ENCODE measurements at places on chromosomes 6 and 20.

DNA sequence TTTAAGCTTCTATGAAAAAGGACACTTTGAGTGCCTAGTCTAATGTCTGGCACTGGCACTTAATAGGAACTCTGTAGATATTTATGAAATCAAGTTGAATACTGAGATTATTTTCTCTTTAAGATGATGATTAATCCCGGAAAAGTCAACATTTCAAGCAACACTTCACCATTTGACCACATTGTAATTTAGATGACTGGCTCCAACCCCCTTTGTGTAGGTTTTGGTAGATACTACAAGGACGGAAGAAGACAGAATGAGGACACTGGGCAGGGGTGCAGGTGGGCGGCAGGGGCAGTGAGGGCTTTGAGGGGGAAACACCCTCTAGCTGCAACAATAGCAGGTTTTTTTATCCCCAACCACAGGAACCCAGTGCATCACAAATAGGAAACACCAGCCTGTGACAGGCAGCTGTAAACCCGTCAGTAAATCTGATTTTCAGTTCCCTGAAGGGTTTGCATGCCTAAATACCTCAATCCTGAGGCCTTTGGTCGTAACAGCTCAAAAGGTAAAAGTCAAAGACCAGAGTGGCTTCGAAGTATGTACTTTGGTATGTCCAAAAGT, 4.6 kb downstream of the DTNBP1 start:
- no peak for DNase-seq

GRCh38 chr6:111119571-111120329, 32.4 kb downstream of the SLC16A10 start:
- DNase-seq, result no peak

GRCh38 chr6:147207351-147207750, 3.1 kb downstream of the STXBP5 start:
- DNase-seq, result no peak

- DNase-seq, result no peak
Measured at GRCh38 chr6:12336121-12336971, 46.2 kb downstream of the EDN1 start.

DNA sequence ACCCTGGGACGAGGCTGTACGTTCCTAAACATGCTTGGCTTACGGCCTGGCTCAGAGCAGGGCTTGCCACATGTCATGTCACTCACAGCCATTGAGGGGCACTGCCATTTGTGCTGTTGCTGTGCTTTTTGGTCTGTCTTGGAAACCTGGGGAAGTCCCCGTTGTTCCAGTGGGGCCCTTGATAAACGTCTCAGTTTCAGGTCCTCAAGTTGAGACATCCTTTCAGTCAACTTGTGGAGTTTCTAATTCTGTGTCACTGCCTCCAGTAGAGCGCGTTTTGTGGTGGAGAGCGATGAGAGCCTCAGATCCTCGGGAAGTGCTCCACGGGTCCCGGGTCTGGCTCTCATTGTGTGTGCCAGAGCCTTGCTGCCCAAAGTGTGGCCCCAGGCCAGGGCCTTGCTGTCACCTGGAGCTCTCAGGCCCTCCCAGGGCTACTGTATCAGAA, 43.0 kb upstream of the CCR6 start:
- no peak for DNase-seq

- no peak for DNase-seq
Measured at GRCh38 chr20:50191065-50191543, 474 bp downstream of the CEBPB start.

DNA sequence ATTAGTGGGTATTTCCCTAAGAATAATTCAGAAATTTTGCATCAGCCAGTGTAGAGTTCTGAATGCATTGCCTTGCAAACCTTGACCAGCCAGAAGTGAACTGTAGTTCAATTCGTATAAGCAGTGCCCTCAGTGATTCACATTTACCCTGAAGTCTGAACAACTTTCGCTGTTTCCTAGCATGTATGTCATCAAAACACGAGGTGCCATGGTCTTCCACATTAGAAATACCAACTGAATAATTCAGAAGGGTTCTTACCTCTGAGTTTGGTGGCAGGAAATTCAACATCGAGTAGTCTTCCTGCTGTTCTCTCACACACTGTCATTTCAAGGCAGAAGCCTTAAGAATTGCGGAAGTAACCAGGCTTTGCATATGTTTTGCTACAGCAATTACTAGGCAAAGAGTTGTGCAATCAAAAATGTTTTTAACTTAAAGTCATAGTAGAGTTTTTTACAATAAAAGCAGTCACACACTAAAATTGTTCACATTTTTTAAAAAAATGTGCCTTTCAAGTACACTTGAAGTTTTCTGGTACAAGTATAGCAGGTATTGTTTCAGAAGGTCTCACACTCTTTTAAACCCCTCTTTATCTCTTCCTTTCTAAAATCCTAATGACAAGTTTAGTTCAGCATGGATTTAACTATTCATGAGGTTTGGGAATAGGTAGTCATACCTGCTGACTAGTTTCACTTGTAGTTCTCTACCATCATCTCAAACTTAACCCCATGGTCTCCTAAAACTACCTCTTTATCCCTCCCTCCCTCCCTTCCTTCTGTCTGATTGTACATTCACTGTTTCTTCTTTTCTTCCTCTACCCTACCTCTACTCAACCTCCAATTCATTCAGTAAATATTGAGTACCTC, 118.3 kb downstream of the STXBP5 start:
- no peak for DNase-seq

GRCh38 chr6:24959319-24959718, 23.6 kb upstream of the RIPOR2 start:
- DNase-seq, result no peak

GRCh38 chr20:13105039-13105438, 96.3 kb downstream of the SPTLC3 start:
- no peak for DNase-seq

GRCh38 chr6:45038226-45038625, 289.9 kb upstream of the RUNX2 start:
- no peak for DNase-seq

DNA sequence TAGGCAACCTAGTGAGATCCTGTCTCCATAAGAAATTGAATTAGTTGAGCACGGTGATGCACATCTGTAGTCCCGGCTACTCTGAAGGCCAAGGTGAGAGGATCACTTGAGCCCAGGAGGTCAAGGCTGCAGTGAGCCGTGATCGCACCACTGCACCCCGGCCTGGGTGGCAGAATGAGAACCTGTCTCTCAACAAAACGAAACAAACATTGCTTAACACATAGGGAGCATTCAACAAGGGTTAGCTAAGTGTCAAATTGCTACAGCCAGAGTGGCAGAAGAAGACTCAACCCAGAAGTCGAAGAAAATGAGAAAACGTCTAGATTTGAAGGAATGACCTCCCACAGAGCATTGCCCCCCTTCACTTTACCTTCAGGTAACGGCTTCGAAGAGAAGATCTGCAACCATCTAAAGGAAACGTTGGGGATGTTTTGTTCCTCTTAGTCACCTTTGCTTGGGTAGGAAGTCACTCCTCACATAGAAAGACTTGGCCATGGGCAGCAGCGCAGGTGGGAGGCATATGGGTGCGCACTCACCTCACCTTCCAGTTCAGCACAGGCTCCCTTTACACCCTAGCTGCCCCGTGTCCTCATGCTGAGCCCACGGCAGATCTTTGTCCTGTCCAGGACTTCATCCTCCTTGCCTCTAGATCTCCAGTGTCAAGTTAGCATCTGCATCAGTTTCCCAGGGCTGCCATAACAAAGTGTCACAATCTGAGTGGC, 63.7 kb upstream of the SHLD1 start:
- DNase-seq, result no peak

DNA sequence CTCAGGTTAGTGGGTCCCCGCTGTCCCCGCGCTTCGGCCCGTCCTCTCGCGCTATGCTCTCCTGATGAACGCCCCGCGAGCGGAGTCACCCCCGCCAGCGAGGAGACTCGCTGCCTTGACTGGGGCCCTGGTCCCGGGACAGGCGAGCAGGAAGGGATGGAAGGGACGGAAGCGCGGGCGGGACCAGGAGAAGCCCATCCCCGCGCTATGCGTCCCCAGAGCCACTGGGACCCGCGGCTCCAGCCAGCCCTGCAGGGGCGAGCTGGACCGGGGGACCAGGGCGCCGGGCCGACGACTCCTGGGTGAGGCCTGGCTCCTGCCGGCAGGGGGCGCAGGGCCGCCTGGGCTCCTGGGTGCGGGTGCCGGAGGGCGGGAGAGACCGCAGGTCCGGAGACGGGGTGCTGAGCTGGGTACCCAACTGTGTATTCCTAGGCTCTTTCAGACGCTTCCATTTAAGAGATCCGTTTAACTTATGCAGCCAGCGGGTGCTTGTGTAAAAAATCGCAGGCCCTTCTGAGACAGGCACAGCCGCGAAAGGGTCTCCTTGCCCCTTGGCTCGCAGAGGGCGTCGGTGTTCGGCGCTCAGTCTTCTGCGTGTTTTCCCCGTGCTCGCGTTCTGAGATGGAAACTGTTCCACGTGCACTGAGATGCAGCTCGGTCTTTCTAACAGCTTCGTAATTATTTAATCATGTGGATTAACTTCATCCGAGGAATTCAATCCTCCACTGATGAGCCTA, 580 bp upstream of the SYCP2 start:
- no peak for DNase-seq

DNA sequence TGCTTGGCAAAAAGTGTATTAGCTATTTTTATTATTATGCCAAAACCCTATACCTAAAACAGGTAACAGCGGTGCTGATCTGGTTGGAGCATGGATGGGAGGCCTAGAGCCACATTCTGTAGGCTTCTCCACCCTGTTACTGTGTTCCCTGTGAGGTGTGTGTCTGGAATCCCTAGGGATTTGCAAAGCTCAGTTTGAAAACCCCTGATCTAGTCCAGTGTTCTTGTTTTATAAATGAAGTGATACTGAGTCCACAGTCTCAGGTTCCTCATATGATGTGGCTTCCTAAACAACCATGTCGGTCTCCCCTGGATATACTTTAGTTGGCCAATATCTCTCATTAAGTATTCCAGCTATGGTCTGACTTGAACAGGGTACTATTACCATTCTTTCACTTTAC, 16.3 kb downstream of the ACSS2 start:
- DNase-seq, result no peak

GRCh38 chr6:147922799-147923198, 414.3 kb downstream of the SAMD5 start:
- no peak for DNase-seq

- peak; percentile 69 for DNase-seq
Measured at GRCh38 chr6:30357678-30358540, 13.0 kb downstream of the RPP21 start.

All from iPS DF 19.7 (cell line).